ENCODE measurements at places on chromosomes 1 and 21. TPM values are rescaled to one million over a fixed set of nuclear protein-coding genes. Genes with fewer than 3 reads are reported as not detected.

DNA sequence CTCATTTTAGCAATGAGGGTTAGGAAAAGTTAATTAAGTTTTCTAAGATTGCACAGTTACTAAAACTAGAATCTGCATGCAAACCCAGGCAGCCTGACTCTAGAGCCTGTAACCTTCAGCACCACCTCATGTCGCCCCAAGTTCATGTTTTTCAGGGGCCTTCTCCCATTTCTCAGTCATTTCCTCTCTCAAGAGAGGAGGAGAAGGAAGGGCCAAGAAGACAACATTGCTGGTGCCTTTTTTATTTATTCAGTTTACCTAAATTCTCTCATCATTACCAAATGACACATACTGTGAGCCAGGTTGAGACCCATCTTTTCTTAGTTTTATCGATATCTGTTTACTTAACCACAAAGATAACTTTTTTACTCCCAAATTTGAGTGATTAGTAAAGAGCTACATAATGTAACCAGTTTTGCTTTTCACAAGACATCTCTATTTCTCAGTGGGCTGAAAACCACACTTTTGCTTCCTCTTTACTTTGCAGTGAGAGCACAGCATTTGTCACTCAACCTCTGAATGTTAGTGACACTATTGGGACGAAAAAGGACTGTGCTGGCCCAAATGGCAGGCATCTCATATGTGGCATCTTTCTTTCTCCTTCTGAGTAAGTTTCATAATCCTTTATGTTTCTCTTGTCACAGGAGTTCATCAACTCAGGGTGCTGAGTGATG, at the start of gene CD101:
TSS of gene CD101 (plus strand) at position 507 of the 674 bp plus-strand sequence. CDS start at position 565, 58 bp downstream.
- no peak for DNase-seq

DNA sequence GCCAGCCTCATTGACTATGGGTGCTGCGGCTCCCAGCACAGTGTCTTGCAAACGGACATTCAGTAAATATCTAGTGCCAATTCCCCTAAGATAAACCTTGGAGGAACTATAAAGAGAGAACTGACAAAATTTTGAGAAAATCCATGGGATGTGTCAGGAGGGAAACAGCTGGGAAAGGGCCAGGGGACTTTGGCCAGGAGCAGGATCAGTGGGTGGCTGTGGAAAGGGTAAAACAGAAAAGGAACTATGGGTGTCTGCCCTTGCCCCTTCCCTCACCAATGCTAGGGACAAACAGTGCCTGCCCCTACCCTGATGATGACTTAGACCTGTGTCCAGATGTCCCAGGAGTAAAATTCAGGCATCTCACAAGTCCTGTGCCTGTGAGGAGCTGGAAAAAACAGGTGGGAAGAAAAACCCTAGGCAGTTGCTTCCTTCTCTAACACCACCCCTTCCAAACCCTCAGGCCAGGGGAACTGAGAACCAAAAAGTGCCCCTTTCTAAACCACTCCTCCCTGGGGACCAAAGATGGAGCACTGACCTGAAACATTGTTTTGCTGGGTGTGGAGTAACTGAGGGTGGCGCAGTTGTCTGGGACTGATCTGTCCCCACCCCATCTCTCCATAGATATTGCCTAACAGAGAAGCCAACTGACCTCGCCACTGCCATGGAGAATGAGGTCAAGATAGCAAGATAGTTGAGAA, 22.1 kb upstream of the IFNAR2 start:
- DNase-seq = no peak

DNA sequence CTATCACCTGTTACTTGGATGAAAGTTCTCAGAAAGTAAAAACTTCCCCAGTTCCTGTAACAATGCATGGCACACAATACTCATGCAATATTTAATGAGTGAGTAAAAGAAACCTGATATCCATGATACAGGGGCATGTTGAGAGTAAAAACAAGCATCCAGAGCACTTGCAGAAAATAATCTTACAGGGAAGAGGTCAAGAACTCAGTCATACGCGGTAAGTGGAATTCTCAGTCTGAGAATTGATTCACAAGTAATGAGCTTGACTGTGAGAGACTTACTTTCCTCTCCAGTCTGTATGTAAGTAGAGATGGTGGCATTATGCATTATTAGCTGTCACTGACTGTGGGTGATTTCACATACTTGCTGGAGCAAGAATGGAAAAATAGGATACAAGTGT, 976.9 kb downstream of the BRINP3 start:
- peak; percentile 3 for DNase-seq

The CLCA1 gene
- total RNA-seq = not detected

DNA sequence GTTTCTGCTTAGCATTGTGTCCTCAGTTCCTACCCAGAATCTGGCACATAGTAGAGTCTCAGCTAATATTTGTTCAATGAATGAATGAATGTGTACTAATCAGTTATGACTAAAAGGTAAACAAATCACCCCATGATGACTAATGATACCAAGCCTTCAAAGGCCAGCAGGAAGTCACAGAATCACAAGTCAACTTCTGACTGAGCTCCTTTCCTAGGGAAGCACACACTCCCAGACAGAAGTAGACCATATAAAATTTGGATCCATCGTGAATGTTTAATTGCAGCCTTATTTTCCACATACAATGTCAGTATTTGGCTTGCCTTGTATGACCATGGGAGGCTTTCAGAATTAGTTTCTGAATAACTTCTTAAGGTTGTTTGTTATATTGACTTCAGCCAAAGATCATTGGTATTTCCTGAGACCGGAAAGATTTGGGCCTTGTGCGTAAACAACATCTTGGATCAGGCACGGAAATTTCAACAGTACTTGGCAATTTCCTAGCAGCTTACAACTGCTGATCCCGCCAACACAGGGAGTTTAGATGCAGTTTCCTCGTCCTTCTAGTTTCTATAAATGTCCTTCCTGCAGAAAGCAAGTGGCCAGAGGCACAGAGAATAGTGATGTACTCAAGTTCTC, 185.9 kb upstream of the ATP1B1 start:
- no peak for DNase-seq

The FALEC gene
- total RNA-seq = not detected

The AHDC1 gene
- 0.41 TPM for total RNA-seq

The SELL gene
- total RNA-seq = not detected

DNA sequence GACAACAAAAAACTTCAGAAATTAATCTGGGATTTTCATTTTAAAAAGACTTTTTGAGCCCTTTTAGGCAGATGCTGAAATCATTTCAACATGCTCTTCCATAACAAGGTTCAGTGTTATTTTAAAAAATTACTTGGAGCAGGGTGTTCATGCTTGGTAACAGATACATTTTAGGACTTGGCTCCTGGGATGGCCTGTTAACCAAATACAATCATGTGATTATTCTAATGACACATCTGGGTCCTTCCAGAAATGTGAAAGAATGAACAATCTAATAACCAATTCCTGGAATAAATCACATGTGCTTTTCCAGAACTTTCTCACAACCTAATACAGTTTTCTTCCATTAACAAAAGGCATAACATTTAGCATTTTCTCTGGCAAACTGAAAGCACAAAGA, 379.8 kb upstream of the RUNX1 start:
- DNase-seq = no peak

GRCh38 chr1:158333405-158334155, 2.2 kb upstream of the CD1B start:
- no peak for DNase-seq

The TEX38 gene
- total RNA-seq = not detected

DNA sequence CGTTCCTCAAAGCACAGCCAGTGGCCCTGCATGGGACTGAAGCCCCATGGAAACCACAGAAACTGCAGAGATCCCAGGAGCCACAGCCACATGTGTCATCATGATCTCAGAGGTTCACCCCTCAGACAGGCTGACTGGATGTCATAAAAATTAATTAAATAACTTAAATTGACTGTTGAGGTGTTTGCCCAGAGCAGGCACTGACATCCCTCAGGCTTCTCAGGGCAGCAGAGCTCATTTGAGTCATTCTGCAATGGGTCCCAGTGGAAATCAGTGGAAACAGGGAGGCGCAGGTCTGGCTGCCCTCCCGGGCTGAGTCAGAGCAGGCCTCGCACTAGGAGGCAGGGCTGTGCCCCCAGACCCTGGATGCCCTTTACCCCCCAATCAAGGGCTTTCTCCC, 135.1 kb downstream of the CDC7 start:
- DNase-seq = no peak

GRCh38 chr1:101150670-101151069, 86.1 kb upstream of the S1PR1 start:
- DNase-seq = no peak

Measured in Caki2 (cell line).